G401 (cell line): ENCODE measurements at places on chromosomes 4 and X. TPM values are rescaled to one million over a fixed set of nuclear protein-coding genes. Genes with fewer than 3 reads are reported as not detected.

- DNase-seq, result peak; percentile 29
Measured at GRCh38 chr4:152138451-152138850, 377.6 kb upstream of the GATB start.

- DNase-seq, result no peak
Measured at GRCh38 chr4:81335122-81335912, 120.3 kb upstream of the PRKG2 start.

GRCh38 chrX:317424-318067 lies 1.1 kb downstream of the GTPBP6 start:
- DNase-seq, result peak; percentile 7

The ARX gene
- 0.20 TPM in 1 of 2 replicates, not detected in the other for total RNA-seq

The TRPC5OS gene
- not detected in 2 replicates for total RNA-seq

DNA sequence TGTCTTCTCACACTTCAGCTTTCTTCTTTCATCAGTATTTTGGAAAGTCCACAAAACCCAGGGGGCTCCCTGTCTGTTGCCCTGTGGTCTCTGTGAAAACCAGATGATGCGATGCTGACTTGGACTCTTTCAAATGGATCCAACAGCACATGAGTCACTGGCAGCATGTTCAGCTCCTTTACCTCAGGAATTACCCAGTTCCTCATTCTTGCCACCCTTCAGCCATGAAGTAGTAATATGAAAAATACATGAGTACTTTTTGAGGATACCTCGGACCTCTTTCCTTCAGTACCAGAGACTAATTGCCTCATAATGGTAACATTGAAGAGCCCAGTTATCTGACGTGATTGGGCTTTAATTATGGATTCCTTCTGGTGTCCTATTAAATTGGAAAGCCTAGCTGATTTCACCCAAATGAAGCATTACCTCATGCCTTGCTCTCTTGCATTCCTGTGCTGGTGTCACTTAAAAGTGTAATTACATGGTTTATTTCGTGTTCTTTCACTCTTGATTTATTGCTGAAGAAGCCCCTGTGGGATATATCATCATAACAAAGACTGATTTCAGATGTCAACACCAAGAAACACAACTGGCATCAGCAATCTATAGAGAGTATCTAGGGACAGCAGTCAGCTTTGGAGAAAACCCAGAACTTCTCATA lies 63.4 kb downstream of the NFKB1 start:
- no peak for DNase-seq

GRCh38 chr4:119517361-119518229 lies 111.0 kb downstream of the PDE5A start:
- no peak for DNase-seq

- peak; percentile 35 for DNase-seq
Measured at GRCh38 chrX:153538424-153538823, 21.0 kb downstream of the ATP2B3 start.

The CYSLTR1 gene
- total RNA-seq, result 0.12 TPM in 1 of 2 replicates, not detected in the other

The BCLAF3 gene
- total RNA-seq, result 2.8 and 4.1 TPM in 2 replicates

The ASMT gene
- total RNA-seq, result not detected in 2 replicates

The FGFBP2 gene
- total RNA-seq, result not detected in 2 replicates

The PROM1 gene
- total RNA-seq, result 0.37 and 6.0 TPM in 2 replicates

The FAM13A gene
- 27.1 and 39.0 TPM in 2 replicates for total RNA-seq

DNA sequence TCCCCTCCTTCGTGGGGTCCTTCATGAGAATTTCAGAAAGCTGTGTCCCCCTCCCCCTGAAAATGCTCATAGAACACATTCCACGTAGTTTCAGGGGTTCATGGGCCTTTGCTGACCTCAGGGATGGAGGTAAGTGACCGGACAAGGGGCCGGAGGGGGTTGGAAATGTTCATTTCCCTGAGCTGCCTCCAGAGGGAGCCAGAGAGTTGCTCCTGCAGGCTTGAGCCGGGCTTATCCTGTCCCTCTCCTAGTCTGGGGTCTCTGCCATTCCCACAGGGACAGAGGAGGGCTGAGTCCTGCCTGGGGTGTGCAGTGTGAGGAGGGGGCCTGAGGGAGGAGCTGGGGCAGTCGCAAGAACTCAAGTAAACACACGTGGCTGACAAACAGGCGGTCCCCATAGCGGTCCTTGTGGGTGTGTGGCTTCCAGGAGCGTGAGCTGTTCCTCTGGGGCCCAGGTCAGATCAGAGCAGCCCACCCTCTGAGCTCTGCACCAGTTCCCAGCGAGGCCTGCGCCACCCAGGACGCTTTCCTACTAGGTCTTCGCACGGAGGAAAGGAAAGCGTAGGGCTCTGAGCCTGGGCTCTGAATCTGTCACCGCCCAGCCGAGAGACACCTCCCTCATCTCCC lies 62.5 kb downstream of the WFS1 start:
- peak; percentile 55 for DNase-seq

GRCh38 chr4:138953961-138954371 lies 61.6 kb upstream of the NOCT start:
- DNase-seq, result no peak

GRCh38 chr4:7998447-7998846 lies 58.8 kb upstream of the AFAP1 start:
- DNase-seq, result no peak

DNA sequence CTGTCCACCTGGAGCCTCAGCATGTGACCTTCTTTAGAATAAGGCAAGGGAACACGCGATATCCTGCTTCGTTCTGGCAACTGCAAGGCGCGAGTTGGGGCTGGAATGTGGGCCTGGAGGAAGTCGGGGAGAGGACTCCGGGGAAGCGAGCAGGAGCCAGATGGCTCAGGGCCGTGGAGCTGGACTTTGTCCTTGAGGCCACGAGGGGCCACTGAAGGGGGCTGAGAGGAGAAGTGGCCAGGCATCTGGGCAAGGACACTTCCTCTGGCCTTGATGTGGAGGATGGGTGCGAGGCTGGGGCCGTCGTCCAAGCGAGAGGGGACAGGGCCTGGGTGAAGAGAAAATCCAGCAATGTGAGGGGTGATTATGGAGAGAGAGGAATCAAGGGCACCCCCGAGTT lies 12.2 kb upstream of the DUSP9 start:
- no peak for DNase-seq

DNA sequence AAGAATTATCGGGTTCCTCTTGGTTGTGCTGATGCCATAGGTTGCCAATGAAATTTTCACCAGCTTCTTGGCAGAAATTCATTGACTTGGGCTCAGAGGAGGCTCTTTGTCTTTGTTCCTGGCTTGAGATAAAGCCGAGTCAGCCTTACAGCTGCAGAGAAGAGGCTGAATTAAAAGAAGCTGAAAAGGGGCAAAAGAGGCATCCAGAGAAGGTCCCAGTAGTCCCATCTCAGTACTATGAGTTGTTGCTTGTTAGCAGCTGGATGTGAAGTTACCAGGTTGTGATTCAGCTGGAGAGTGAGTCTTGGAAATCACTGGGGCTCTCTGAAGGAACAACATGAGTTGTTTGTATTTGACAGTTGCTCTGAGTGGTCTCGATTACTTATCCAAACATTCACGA lies 59.7 kb downstream of the SMAD1 start:
- DNase-seq, result no peak

DNA sequence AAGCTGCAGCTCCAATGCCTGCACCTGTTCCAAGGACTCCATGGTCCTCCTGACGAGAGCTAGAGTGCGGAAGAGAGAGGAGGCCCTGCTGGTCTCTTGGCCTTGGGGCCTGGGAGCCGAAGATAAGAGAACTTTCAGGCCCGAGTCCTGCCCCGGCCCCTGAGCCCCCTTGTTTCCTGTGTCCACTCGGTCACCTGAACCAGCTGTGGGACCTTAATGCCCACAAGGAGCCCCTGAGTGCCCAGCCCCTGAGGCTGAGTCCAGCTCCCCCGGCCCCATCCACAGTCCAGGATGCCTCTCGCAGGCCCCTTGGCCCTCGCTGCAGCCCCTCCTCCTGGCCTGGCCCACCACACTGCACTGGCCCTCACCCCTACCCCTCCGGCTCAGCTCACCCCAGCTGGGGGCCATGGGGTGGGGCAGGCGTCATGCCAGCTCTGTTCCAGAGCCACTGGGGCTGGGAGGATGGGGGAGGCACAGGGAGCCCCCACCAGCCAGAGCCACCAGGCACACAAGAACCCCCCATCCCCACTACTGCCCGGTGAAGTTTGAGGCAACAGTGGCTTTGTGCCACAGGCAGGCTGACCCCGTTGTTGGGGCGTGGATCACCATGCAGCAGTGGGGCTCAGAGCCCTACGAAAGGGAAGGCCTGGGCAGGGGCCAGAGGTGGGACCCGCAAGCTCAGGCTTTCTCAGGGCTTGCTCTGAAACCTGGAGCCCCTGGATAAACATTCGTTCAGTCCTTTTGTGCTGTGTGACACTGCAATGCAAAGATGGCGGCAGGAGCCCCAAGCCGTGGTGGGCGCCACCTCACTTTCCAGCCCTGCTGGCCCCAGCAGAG lies 14.1 kb downstream of the NAT8L start:
- DNase-seq, result no peak

- no peak for DNase-seq
Measured at GRCh38 chr4:162957521-162958143, 209.1 kb downstream of the NAF1 start.

The GDPD2 gene
- total RNA-seq, result 0.54 TPM in 1 of 2 replicates, not detected in the other

- no peak for DNase-seq
Measured at GRCh38 chr4:143282211-143282707, 54.4 kb upstream of the GAB1 start.

The AMOT gene
- total RNA-seq, result under 0.01 TPM in 1 of 2 replicates, not detected in the other

The MGARP gene
- total RNA-seq, result not detected in 2 replicates

The SATL1 gene
- not detected in 2 replicates for total RNA-seq

- DNase-seq, result no peak
Measured at GRCh38 chrX:151938172-151938571, 25.5 kb downstream of the MAGEA4 start.

The HTN1 gene
- total RNA-seq, result not detected in 2 replicates

The USP26 gene
- total RNA-seq, result 9.0 and 13.5 TPM in 2 replicates
